ENCODE measurements at places on chromosomes 1 and 21.
A peak's percentile ranks its signal among the peaks of the same experiment; 100 is the strongest.

DNA sequence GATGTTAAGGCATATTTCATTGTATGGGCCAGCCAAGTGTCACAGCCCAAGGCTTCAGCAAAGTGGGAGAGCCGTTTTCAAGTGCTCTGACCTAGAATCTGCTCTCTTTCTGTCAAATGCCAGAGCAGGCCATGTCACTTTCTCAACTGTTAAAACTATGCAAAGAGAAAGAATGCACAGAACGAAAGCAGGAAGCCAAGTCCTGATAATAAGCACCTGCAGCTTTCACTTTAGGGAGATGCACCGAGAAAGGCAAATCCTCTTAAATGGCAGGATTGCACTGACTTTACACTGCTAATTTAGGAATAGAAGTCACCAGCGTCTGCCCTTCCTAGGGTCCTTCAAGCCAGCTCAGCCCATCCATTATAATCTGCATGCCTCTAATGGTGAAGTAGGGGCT is 49.2 kb upstream of the NTPCR start:
- DNase-seq = no peak

- no peak for DNase-seq
These were observed 103.1 kb upstream of the CSF3R start for GRCh38 chr1:36585569-36586548.

DNA sequence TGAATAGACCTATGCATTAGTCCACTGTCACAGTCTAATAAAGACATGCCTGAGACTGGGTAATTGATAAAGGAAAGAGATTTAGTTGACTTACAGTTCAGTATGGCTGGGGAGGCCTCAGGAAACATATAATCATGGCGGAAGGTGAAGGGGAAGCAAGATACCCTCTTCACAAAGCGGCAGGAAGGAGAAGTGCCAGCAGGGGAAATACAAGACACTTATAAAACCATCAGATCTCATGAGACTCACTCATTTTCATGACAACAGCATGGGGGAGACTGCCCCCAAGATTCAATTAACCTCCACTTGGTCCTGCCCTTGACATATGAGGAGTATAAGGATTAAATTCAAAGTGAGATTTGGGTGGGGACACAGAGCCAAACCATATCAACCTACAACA is 59.4 kb downstream of the CAPN9 start:
- DNase-seq = no peak

- DNase-seq = no peak
These were observed 24.0 kb downstream of the PLCH2 start for GRCh38 chr1:2499986-2500596.

GRCh38 chr1:37372302-37372701 is 102.1 kb upstream of the ZC3H12A start:
- DNase-seq = no peak

DNA sequence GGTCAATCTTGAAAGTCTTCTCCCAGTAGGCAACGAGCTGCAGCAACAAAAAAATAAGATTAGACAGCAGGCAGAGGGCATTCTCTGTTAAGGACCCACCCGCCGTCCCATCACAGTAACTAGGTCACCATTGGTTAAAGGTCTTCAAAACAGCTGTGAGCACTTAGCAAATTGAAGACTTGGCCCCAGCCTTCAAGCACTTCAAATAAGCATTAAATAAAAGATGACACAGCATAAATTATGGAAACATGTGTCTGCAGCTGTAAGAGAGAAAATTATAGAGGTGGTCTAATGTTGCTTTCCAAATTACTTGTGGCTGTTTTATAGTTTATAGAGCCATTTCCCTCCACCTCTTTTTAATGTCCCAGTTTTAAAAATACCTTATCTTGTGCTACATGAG is 61.2 kb downstream of the VANGL1 start:
- no peak for DNase-seq

GRCh38 chr1:221708987-221709386 is 32.9 kb downstream of the DUSP10 start:
- DNase-seq = peak; percentile 55

DNA sequence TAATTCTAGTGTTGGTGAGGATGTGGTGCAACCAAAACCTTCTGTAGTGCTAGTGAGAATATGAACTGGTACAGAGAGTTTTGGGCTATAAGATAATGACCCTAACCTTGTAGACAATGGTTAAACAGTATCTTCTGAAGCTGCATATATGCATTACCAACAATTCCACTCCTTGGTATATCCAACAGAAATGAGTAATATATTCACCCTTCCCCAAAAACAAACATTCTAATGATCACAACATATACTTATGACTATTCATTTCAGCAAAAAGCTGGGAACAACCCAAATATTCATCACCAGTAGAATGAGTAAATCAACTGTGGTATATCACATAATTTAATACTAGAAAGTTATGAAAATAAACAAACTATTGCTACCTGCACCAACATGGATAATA is 39.6 kb upstream of the DPYD start:
- DNase-seq = no peak

DNA sequence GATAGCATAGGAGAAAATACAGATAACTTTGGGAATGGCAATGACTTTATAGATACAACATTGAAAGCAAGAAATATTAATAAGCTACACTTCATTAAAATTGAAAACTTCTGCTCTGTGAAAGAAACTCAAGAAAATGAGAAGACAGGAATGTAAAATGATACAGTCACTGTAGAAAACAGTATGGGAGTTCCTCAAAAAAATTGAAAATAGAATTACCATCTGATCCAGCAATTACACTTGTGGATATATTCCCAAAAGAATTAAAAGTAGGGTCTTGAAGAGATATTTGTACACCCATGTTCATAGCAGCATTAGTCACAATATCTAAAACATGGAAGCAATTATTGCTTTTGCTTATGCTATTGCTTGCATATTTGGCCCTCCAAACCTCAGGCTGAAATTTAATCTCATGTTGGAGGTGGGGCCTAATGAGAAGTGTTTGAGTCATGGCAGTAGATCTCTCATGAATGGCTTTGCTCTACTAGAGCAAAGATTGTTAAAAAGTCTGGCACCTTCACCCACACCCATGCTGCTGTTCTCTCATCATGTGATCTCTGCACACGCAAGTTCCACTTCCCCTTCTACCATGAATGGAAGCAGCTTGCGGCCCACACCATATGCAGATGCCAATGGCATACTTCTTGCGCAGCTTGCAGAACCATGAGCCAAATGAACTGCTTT is 15.3 kb upstream of the AHCYL1 start:
- DNase-seq = no peak

DNA sequence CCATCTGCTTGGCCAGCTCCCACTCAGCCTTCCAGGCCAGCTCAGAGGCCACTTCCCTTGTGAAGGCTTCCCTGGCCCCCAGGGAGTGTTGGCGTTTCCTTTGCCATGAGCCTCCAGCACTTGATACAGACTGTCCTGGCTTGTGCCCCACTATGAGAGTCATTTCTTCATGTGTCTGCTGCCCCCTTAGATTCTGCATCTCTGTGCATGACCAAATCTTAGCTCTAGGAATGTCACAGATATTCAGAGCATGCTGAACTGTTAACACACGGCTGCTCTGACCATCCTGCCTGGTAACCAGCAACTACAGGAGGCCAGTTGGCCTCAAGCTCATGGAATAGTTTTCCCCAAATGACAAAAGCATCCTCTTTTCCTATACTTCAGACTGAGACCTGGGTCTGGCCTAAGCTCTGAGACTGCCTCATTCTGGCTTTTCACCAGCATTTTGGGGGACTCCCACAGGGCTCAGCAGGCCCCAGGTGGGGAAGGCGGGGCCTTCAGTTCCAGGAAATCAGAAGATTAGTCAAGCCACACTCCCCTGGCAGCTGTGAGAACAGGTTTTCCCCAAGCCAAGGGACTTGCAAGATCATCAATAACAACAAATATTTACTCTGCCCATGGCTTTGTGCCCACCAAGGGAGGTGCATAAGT is 182.6 kb upstream of the EDN2 start:
- peak; percentile 38 for DNase-seq

DNA sequence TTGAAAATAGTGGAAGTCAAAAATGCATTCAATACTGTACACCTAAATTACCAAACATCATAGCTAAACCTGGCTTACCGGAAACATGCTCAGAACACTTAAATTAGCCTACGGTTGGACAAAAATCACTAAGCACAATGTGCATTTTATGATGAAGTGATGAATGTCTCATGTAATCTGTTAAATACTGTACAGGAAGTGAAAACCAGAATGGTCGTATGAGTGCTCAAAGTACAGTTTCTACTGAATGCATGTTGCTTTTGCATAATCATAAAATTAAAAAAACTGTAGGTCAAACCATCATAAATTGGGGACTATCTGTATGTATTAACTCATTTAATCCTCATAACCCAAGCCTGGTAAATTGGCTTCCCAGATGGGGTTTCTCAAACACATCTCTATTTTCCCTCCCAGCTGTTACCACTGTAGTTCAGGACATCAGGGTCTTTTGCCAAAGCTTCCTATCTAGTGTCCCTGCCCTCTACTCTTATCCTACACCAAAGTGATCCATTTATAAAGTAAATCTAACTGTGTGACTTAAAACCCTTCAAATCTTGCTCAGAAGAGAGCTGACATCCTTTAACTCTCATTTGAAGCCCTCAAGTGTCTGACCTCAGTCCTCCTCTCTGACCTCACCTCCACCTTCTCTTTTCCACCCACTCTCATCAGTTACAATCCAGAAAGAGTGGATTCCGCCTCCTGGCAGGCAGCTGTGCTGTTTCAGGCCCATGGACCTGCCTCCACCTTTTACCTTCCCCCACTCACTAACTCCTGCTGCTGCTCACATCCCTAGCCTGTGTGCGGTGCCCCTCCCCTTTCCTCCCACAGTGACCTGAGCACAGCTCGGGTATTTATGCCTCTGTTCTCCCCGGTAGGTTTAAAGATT is 356.4 kb upstream of the ST6GALNAC5 start:
- DNase-seq = no peak

DNA sequence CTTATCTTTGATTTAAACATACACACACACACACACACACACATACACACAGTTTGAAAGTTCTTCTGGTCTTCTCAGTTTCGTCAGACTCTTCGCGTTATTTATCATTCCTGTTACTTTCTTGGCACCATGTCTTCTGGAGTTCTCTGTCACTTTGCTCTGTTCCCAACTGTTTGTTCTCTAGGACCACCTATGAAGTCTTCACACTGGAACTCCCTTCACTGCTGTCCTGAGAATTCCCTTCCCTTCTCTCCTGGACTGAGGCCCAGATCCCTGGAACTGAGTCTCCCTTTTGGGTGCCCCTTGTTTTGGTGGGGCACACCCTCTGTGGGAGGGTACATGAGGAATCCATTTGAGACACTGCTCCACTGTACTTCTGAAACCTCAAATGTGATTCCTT is 30.5 kb downstream of the ALG14 start:
- no peak for DNase-seq

- no peak for DNase-seq
These were observed 95.4 kb upstream of the USP24 start for GRCh38 chr1:55310505-55310971.

DNA sequence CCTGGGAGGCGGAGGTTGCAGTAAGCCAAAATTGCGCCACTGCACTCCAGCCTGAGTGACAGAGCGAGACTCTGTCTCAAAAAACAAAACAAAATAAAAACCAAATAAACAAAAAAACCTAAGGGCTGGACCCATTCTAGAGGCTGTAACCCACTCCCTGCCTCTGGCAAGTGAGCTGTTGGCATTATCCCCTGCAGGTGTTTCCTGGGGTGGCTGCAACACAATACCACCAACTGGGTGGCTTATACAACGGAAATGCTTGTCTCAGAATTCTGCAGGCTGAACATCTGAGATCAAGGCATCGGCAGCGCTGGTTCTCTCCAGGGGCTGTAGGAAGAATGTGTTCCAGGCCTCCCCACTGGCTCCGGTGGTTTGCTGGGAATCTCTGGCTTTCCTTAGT is 15.2 kb downstream of the LRRC38 start:
- DNase-seq = no peak

- DNase-seq = no peak
These were observed 73.9 kb downstream of the KCNJ6 start for GRCh38 chr21:37842163-37842919.

DNA sequence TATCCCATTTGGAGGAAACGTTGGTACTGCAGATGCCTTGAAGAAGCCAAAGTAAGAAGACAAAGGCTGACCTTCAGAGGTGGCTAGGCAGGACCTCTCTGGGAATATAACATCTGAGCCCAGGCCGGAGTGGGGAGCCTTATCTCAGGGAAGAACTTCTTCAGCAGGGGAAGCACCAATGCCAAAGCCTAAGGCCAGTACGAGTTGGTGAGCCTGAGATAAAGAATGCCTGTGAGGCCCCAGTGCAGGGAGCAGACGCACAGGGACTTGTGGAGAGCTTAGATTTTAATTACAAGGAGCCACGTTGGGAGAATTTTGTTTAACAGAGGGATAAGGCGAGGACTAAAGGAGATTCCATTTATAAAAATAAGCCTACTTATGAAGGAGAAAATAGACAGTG is 468.8 kb upstream of the RUNX1 start:
- DNase-seq = no peak

- DNase-seq = no peak
These were observed 436.8 kb downstream of the CAMTA1 start for GRCh38 chr1:7221826-7222694.

- no peak for DNase-seq
These were observed 154.1 kb upstream of the TMEM51 start for GRCh38 chr1:14999441-14999840.

GRCh38 chr21:27513825-27514224 is 546.9 kb upstream of the ADAMTS5 start:
- no peak for DNase-seq

DNA sequence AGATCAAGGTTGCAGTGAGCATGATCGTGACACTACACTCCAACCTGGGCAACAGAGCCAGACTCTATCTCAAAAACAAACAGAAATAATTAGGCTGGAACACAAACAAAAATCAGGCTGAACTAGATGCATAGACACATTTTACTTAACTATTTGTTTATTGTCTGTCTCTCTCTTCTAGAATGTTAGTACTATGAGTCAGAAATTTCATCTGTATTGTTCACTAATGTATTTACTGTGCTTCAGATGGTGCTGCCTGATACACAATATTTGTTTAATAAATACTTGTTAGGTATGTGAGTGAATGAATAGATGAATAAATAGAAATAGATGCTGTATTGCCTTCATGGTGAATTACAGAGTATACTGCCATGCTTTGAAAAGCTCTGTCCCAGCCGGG is 6.0 kb upstream of the LIN28A start:
- DNase-seq = no peak

DNA sequence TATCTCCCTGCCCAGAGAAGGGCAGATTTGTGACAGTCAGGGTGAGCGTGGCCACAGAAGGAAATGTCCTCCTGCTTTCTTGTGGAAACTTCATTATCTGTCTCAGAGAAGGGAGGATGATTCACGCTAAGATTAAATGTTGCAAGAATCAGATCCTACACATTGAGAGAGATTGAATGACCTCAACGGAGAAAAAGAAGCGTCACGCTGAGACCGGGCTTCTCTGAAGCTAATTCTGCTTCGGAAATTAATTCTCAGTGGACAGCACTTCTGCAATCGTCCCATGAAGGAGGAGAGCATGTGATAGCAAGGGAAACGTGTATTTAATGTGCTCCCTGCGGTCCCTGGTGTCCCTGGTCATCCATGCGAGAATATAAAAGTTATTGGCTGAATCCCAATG is 19.8 kb upstream of the C1orf21 start:
- DNase-seq = no peak

GRCh38 chr1:182588500-182589396 is at the start of gene RNASEL:
TSS of gene RNASEL (minus strand) at chr1:182589256. CDS start at chr1:182586806, 2,450 bp downstream.
- peak; percentile 43 for DNase-seq
